ENCODE measurements at places on chromosomes 11 and 22.

GRCh38 chr11:75565221-75565814 lies 3.3 kb downstream of the SERPINH1 start:
- DNase-seq, result no peak

- DNase-seq, result no peak
Measured at GRCh38 chr11:6824136-6824823, 21.2 kb upstream of the OR10A5 start.

DNA sequence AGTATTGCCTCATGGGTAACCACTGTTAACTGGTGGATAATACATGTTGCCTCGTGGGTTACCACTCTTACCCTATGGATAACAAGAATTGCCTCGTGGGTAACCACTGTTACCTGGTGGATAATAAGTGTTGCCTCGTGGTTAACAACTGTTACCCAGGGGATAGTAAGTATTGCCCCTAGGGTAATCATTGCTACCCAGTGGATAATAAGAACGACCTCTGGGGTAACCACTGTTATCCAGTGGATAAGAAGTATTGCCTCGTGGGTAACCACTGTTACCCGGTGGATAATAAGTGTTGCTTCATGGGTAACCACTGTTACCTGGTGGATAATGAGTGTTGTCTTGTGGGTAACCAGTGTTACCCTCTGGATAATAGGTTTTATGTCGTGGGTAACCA lies 28.1 kb upstream of the NXPE4 start:
- no peak for DNase-seq

- no peak for DNase-seq
Measured at GRCh38 chr22:32904044-32904443, 102.5 kb downstream of the TIMP3 start.

- no peak for DNase-seq
Measured at GRCh38 chr11:118194835-118195627, 18.6 kb upstream of the SCN2B start.

DNA sequence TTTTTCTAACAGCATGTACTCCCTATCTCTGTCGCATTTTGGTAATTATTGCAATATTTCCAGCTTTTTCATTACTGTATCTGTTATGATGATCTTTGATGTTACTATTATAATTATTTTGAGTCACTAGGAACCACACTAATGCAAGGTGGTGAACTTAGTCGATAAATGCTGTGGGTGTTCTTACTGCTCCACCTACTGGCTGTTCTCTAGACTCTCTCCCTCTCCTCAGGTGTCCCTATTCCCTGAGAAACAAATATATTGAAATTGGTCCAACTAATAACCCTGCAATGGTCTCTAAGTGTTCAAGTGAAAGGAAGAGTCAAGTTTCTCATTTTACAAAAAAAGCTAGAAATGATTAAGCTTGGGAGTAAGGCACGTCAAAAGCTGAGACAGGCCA lies 10.5 kb downstream of the ARL14EP start:
- no peak for DNase-seq

DNA sequence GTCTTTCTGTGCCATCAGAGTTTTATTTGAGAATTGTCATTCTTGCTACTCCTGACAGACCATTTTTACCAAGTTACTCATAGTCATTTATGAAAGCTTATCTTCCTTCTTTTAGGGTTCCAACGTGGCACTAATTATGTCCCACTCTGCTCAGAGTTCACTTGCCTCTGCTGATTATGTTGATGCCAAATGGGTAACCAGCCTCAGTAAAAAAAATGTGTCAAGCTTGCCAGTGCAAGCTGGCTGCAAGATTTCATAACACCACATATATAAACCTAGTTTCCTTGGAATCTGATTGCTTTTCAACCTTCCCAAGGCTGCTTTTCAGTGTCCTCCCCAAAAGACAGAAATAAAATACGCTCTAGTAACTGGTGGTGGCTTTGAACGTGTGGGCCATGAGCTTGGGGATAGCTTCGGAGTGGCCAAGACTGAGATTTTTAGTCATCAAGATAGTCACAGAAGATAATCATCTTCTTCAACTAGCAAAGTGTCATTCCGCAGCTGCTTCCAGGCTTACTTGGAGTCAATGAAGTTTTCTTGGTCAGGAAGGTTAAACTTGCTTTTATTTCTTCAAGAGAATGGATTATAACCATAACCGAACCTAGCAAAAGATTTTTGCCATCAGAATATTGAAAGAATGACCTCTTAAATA lies 29.5 kb upstream of the APOA1 start:
- no peak for DNase-seq

DNA sequence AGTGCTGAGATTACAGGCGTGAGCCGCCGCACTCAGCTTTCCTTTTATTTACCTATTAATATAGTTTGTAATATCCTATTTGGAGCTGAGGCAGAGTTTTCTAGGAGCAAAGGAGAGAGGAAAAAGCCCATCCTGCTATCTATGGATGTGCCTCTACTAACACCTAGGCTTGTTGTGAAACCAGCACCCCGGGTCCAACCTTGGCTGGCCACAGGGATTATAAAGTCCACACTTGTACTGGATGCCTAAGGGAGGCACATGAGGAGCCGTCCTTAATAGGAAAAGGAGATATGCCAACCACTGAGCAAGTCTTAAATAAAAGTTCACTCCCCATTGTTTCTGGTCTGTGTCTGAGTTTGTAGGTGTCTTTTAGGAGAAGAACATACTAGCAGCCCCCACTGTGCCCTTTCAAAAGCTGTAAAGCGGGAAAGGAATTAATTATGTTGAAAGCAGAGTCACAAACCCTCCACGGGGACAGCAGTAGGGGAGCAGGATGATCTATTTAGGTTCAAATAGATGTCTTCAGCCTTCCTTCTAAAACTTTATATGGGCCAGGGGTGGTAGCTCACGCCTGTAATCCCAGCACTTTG lies 29.3 kb downstream of the RRP7A start:
- no peak for DNase-seq

All from activated CD8-positive, alpha-beta memory T cell treated with anti-CD3 and anti-CD28 coated beads for 1 hour (primary cell).